Kidney (tissue), 22 donors: ENCODE measurements at places on chromosomes 3 and 15. TPM values are rescaled to one million over a fixed set of nuclear protein-coding genes. Genes with fewer than 3 reads are reported as not detected.

The SPINT1 gene
- total RNA-seq, result 114 TPM

The SKOR1 gene
- total RNA-seq, result 0.57 TPM

DNA sequence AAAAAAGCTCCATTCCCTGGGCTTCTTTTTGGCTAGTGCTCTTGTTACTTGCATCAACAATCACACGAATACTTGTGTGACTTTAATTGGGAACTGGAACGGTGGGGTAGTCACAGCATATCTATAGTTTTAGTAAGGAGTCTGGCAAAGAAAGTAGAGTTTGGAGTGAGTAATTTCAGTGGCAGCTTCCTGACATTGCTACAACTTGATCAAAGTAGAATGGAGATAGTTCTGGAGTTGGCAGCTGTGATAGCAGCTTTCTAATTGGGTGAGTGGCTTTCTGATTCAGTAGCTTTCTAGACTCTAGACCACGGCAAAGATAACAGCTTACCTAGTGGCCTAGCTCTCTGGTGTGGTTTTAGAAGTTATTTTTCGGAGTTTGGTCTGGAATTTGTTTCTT, 475.0 kb downstream of the TUSC7 start:
- no peak for DNase-seq

The NCEH1 gene
- total RNA-seq, result 43.6 TPM
